SJCRH30 (cell line): ENCODE measurements at places on chromosomes 1 and 21.

GRCh38 chr1:27275696-27276095, 41.3 kb downstream of the WDTC1 start:
- H3K36me3 ChIP-seq: no peaks in the 10 kb centered on the region
- DNase-seq: no peak
- no peak overlapping the region for H3K27ac ChIP-seq
- H3K4me1 ChIP-seq: no peaks in the 10 kb centered on the region

GRCh38 chr1:103958699-103959098, 209.0 kb downstream of the AMY1C start:
- no peak overlapping the region for H3K27ac ChIP-seq
- no peak overlapping the region for H3K4me3 ChIP-seq
- no peak for DNase-seq
- no peaks in the 10 kb centered on the region for H3K27me3 ChIP-seq
- H3K36me3 ChIP-seq: no peaks in the 10 kb centered on the region

DNA sequence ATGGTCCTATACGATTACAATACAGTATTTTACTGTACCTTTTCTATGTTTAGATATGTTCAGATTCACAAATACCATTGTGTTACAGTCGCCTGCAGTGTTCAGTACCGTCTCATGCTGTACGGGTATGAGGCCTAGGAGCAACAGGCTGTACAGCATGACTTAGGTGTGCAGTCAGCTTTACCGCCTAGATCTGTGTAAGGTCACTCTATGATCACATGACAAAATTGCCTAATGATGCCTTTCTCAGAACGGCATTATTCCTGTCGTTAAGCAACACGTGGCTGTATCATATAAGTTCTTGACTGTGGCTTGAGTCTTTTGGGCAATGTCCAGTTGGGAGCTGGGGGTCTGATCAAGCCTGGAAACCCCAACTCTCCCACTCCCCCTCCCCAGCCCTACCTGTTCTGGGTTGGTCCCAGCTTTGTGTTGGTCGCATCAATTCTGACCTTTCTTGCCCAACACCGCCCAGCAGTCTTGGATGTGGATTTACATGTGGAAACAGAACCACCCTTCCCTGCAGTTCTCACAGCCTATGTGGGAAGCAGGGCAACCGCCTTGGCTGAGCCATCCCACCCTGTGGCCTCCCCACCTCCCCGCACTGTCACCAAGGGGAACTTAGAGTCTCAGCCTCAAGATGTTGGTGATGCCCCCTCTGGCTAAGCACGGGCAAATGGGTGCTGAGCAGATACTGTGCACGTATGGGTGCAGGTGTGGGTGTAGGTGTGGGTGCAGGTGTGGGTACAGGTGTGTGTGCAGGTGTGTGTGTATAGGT, 80.2 kb upstream of the ACTL8 start:
- H3K4me1 ChIP-seq: peaks cover 26% of the 10 kb centered on the region
- H3K36me3 ChIP-seq: no peaks in the 10 kb centered on the region
- no peak overlapping the region for H3K27ac ChIP-seq

DNA sequence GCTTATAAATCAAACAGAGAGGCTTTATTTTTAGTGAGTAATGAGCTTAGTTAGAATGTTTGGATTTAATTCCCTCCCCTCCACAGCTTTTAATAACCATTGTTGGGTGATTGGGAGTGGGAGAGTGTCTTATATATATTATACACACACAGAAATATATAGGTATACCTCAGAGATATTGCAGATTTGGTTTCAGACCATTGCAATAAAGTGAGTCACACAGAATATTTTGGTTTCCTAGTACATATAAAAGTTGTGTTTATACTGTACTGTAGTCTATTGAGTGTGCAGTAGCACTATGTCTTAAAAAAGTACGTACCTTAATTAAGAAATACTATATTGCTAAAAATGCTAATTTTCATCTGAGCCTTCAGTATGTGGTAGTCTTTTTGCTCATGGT, 44.4 kb downstream of the RPS6KC1 start:
- H3K4me1 ChIP-seq: no peaks in the 10 kb centered on the region
- H3K27me3 ChIP-seq: no peaks in the 10 kb centered on the region
- peaks cover 12% of the 10 kb centered on the region for H3K36me3 ChIP-seq
- DNase-seq: no peak
- no peak overlapping the region for H3K27ac ChIP-seq
